ENCODE measurements at places on chromosomes 3 and 15.
A peak's percentile ranks its signal among the peaks of the same experiment; 100 is the strongest.

DNA sequence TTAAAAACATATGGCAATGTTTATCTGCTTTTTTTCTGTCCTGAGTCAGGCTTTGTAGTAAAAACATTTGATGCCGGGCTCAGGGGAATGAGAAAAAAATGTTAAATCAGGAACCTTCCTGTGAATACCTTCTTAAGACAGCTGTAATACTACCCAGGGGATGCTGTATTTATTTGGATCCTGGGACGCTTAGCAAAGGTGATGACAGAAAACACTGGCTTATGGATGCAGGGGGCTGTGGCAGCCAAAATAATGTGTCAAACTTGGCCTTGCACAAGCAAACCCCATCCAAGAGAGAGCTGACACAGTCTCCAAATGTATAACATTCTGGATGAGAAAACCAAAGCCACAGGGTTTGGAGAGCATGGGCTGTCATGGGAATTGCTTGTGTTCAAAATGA is 438.2 kb upstream of the PROK2 start:
- DNase-seq, result no peak

DNA sequence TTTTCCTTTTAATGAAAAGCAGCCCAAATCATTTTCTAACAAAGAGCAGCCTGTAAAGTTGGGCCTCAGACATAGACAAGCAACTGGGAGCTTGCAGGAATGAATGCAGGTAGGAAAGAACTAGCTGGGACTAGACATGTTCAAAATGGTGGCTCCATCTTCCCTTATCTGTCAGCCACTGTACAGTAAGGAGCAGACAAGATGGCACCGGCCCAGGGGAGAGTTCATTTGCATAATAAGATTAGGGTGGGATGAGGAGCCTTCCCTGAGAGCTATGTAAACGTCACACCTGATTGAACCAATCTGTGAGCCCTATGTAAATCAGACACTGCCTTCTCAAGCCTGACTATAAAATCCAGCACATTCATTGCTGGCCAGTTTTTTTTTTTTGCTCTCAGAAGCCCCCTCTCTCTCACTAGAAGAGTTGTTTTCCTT is 59.7 kb upstream of the GK5 start:
- DNase-seq, result peak; percentile 41

DNA sequence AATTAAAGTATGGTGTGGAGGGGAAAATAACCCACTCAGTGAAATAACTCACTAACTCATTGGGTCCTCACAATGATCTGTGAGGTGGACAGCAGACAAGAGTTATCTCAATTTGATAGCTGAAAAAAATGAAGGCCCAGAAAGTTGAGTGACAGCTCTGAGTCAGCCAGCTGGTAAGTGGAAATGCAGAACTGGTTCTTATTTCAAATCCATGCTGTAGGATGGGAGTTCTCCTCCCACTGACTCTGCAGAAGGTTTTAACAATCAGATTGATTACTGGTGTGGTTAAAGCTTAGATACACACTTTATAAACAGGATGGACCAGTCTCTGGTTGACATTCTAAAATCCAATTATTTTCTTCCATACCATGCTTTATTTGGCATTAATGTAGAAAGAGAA is 87.0 kb upstream of the LMOD3 start:
- DNase-seq, result no peak

DNA sequence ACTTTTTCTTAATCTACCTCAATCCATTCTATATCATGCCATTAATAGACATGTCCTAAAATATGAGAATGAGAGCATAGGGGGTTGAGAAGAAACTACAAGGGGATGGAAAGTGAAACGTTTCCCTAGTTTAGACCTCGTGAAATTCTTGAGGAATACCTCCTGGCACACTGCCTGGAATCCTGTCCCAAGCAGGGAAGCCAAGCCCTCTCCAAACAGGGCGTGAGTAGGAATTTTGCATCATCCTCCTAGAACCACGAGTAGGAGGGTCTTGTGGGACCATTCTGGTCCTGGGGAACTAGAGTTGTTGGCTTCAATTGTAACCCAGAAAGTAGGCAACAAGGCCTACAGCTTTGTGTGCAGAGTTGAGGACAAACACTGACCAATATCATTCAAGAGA is 19.6 kb upstream of the C3orf80 start:
- DNase-seq, result no peak

DNA sequence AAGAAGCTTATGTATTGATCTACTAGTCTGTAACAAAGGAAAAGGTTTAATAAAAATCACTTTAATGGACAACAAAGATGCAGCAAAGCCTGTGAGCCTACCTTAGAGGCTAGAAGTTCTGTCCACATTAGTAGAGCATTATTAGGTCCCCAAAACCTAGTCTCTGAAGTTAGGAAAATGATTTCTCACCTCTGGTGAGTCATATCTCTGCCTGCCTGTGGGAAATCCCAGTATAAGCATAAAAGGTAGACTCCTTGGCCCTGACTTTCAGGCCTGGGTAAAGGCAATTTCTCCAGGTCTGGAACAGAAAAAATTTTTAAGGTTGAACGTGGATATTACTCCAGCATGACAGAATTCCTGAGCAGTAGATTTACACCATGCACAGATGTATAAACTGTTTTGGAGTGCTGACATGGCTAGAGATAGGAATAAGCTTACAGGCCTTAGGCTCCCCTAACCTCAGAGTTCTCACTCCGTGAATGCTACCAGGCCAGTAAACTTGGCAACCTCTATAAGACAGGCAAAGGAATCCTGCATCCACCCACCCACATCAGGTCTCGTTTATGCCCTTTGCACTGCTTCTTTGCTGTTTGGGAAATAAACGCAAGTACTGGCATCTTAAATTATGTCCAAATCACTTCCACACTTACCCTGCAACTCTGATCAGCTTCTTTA is 104.1 kb downstream of the SERPINI1 start:
- no peak for DNase-seq

- no peak for DNase-seq
Observed at GRCh38 chr3:33523093-33523667, 83.0 kb upstream of the UBP1 start.

- no peak for DNase-seq
Observed at GRCh38 chr3:174767406-174767805, 91.7 kb upstream of the NAALADL2 start.

- DNase-seq, result peak; percentile 79
Observed at GRCh38 chr3:72434296-72434695, 413.9 kb downstream of the SHQ1 start.

DNA sequence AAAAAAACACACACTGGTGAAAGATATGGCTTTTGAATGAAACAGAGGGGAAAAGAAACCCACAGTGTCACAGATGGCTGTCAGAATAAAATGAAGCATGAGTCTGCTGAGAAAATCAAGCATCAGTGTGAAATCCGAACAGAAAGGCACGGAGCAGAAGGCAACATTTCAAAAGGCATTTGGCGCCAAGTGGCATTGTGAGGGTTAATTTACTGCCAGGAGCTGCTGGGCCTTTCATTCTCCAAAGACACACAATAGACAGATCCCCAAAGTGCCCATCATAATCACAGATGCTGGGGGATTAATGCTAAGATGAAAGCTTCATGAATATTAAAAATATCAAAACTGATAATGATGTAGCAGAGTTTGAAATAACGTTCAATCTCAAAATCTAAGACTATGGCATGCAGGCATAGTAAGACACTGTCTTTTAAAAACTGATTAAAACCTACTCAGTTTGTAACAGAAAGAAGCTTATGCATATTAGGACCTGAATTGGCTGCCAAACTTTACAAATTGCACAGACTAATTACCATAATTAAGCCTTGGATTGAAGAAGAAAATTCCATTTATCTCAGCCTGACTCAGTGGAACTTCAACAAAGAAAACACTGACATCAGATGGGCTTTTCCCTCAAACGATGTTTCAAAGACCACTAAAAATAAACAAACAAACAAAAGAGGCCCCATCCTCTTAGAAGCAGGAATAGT is 589.2 kb downstream of the ROBO1 start:
- DNase-seq, result no peak

DNA sequence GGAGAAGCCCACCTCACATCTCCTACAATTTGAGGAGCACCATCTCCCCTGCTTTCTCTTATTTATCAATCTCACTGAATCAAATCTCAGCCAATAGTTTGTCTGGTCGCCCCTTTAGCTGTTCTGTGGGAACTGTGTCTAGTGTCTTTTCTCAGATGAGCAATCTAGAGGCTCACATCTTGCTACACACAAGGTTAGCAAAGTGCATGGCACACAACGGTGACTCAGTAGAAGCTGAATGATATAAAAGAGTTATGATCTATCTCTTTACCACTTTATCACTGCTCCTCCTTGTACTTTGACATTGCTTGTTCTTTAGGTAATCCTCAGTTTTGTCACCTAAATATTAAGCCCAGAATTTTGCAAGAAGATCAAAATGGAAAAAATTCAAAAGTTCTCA is 16.8 kb upstream of the COLQ start:
- no peak for DNase-seq

GRCh38 chr3:156218353-156218744 is 98.0 kb downstream of the KCNAB1 start:
- no peak for DNase-seq

DNA sequence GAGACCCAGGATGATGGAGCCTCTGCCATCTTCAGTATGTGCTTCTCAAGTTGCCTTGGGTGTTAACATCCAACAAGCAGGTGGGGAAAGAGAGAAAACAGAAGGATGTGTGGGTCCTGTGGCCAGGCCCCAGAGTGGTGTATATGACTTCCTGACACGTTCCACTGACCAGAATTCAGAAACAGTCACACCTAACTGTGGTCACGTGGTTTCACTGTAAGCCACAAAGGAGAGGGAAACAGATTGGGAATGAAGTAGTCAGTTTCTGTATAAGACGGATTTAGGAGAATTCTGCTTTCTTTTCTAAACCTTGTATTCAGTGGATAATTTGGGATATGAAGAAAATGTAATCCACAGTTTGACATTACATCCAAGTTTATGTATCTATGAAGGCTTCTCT is 454.1 kb upstream of the IL12A start:
- DNase-seq, result no peak

DNA sequence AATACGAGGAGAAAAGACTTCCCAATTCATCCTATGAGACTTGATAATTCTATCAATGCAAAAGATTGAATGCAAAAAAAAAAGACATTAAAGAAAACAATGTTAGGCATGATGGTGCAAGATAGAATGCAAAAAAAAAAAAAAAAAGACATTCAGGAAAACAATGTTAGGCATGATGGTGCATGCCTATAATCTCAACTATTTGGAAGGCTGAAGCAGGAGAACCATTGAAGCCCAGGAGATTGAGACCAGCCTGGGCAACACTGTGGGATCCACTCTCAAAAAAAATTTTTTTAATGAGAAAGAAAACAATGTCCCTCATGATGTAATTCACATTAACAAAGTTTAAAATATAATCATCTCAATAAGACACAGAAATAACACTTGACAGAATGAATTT is 75.9 kb downstream of the MYO9A start:
- no peak for DNase-seq
